ENCODE measurements at places on chromosomes 12 and 14. TPM values are rescaled to one million over a fixed set of nuclear protein-coding genes. Genes with fewer than 3 reads are reported as not detected.

DNA sequence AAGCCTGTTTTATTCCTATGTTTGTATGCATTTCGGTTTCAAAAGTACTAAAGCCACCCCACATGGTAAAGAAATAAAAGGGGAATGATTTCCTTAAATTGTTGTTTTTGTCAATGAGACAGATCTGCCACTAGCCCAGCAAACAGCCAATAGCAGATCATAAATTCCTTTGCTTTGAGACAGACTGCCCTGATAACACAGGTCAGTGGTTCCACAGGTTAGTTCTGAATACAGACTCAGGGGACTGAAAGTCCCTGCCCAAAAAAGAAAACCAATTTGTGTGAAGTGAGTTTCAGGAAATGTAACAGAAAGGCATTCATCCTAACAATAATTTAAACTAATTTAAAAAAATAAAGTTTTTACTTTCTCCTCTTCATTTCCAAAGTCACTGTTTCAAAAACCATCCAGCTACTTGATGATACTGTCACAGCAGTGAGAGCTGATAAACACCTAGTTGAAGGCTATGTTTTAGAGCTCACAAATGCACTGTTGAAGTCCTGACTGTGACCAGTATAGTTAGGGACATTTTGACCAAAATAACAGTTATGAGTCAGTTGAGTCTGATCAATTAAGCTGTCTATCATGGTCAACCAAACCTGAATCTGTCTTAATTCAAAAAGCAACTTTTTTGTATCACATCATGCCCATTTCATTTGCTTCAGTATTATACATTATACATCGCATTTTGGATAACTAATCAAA lies 77.7 kb downstream of the LGR5 start:
- H3K36me3 ChIP-seq, result no peaks in the 10 kb centered on the region
- no peak for DNase-seq
- H3K4me1 ChIP-seq, result no peaks in the 10 kb centered on the region
- no peak overlapping the region for H3K4me3 ChIP-seq
- peaks cover 10% of the 10 kb centered on the region for H3K27me3 ChIP-seq

Gene LBHD2
- total RNA-seq, result not detected

DNA sequence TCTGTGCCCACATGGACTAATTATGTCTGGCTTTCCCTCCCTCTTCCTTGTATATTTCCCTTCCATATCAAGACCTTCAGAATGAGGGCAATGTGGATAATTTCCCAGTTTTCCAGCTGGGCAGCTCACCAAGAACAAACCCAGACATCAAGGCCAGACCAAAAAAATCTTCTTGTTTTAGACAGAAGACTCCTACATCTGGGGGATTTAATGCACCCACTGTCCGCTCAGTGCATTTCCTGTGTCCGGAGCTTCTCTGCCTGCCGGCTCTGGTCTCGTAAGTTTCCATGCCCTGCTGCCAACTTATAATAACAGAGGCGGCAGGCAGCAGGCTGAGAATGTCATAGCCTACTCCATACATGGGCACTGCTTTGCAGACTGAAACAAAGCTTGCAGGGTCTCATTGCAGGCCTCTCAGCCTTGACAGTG lies 207.2 kb upstream of the BCL2L14 start:
- H3K27me3 ChIP-seq, result no peaks in the 10 kb centered on the region
- no peak overlapping the region for H3K4me3 ChIP-seq

DNA sequence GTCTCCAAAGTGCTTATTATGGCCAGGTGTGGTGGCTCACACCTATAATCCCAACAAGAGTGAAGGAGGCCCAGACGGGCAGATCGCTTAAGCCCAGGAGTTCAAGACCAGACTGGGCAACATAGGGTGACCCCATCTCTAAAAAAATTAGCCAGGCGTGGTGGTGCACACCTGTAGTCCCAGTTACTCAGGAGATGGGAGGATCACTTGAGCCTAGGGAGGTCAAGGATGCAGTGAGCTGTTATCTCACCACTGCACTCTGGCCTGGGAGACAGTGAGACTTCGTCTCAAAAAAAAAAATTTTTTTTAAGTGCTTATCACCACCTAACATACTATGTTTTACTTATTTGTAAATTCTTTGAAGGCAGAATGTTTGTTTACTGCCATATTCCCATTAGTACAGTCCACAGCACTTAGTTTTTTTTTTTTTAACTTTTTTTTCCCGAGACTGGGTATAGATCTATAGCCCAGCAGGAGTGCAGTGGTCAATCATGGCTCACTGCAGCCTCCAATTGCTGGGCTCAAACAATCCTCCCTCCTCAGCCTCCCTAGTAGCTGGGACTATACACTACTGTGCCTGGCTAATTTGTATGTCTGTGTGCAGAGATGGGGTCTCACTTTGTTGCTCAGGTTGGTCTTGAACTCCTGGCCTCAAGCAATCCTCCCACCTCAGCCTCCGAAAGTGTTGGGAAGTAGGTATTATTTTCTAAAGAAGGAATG lies 4.7 kb upstream of the KANSL2 start:
- H3K27me3 ChIP-seq, result no peaks in the 10 kb centered on the region
- peaks cover 31% of the 10 kb centered on the region for H3K4me1 ChIP-seq
- no peak overlapping the region for H3K27ac ChIP-seq
- no peak for DNase-seq
- peaks cover 18% of the 10 kb centered on the region for H3K36me3 ChIP-seq
- no peak overlapping the region for H3K4me3 ChIP-seq

GRCh38 chr12:108571609-108572165 lies 9.3 kb downstream of the ISCU start:
- H3K4me3 ChIP-seq, result no peak overlapping the region
- peaks cover 35% of the 10 kb centered on the region for H3K36me3 ChIP-seq
- no peak for DNase-seq
- H3K27me3 ChIP-seq, result no peaks in the 10 kb centered on the region

- no peak overlapping the region for H3K4me3 ChIP-seq
- no peak for DNase-seq
- H3K4me1 ChIP-seq, result no peaks in the 10 kb centered on the region
- no peaks in the 10 kb centered on the region for H3K27me3 ChIP-seq
- H3K27ac ChIP-seq, result peak overlapping the region; percentile 36
Measured at GRCh38 chr12:121430833-121431415, 31.0 kb downstream of the RNF34 start.

Gene MYRFL
- not detected for total RNA-seq

DNA sequence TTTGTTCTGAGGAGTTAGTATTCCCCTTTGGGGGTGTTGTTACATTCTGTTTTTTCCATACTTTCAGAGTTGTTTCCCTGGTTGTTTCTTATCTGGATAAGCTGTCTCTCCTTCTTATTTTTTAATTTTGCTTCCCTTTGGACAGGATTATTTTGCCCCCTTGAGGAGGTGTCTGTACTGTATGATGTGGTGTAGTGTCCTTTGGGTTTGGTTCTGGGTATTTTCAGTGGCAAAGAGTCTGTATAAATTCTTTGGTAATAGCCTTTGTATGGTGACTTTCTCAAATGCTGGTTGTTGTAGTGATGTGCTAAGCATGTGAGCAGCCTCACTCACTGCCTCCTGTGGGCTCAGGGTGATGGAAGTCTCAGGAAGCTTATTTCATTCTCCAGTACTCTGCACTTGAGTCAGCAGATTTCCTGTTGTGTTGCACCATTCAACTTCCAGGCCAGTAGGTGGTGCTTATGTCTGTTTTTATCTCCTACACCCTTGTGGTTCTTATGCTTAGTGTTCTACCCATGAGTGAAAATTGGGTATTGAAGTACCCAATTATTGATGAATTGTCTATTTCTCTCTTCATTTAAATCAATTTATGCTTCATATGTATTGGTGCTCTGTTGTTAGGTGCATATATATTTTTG lies 103.3 kb upstream of the PMCH start:
- no peak overlapping the region for H3K27ac ChIP-seq
- no peaks in the 10 kb centered on the region for H3K4me1 ChIP-seq
- H3K4me3 ChIP-seq, result no peak overlapping the region
- H3K27me3 ChIP-seq, result peaks cover 6% of the 10 kb centered on the region
- peak; percentile 33 for DNase-seq

- no peak for DNase-seq
- H3K4me1 ChIP-seq, result peaks cover 6% of the 10 kb centered on the region
Measured at GRCh38 chr12:94191023-94191422, 42.6 kb downstream of the PLXNC1 start.

Gene DHRS2
- total RNA-seq, result 3.5 TPM

GRCh38 chr14:70780396-70781075 lies 28.8 kb downstream of the MAP3K9 start:
- DNase-seq, result no peak
- H3K27me3 ChIP-seq, result no peaks in the 10 kb centered on the region
- no peak overlapping the region for H3K4me3 ChIP-seq
- peaks cover 20% of the 10 kb centered on the region for H3K4me1 ChIP-seq
- H3K27ac ChIP-seq, result no peak overlapping the region

GRCh38 chr12:62251609-62251958 lies 8.6 kb upstream of the USP15 start:
- H3K4me1 ChIP-seq, result peaks cover 27% of the 10 kb centered on the region
- no peaks in the 10 kb centered on the region for H3K27me3 ChIP-seq
- peaks cover 5% of the 10 kb centered on the region for H3K36me3 ChIP-seq
- no peak overlapping the region for H3K4me3 ChIP-seq
